Fibroblast of lung (primary cell): ENCODE measurements at places on chromosomes 5 and 9. TPM values are rescaled to one million over a fixed set of nuclear protein-coding genes. Genes with fewer than 3 reads are reported as not detected.

DNA sequence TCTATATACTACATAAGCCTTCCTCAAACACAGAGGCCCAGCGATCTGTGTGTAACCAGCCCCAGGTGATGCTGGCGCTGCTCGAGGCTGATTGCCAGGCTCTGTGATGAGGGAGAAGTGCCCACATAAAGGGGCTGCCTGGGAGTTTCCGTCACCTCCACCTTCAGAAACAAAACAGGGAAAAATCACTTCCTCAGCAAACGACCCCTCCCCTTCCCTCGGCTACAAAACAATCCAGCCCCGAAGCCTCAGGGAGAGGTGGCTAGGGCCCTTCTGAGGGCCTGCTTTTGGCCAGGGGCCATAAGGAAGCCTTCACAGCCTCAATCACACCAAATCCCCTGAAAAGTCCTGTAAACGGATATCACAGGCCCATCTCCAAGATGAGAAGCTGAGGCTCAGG lies 51.1 kb downstream of the DAP start:
- no peak overlapping the region for H3K4me3 ChIP-seq
- H3K4me1 ChIP-seq: peaks cover 11% of the 10 kb centered on the region
- DNase-seq: no peak
- no peak overlapping the region for H3K27ac ChIP-seq

DNA sequence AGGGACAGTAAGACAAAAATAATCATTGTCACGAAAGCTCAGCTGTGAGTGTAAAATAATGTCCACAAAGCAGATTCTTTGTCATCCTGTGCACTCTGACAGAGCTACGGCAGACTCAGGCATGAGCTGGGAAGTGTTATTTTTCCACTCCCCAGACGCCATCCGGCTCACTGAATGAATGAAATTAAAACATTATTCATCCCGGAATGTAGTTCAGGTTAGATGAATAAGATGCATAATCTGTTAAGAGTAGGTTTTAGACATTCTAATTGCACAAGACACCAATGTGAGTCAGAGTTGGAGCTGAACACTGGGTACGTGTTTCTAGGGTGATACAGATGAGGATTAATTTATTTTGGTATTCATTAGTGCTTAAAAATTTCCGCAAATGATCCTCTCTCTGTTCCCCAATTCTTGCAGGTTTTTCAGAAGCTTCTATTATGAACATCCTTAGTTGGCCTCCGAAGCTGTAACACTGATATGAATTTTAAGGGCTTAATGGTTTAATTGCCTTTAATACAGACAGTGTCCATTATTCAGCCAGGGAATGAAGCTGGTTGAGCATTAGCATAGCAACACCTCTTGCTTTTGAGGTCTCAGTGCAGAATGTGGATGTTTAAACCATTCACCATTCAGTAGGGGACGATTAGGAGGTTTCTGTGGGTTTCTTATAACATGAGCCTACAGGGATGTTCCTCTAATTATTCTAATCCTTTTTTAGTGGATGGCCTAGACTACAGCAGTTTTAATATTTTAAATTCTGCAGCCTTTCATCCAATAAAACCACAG lies 65.6 kb upstream of the FRRS1L start:
- DNase-seq: peak; percentile 15
- H3K4me3 ChIP-seq: no peak overlapping the region
- H3K27me3 ChIP-seq: peaks cover 4% of the 10 kb centered on the region

- no peak for DNase-seq
- H3K36me3 ChIP-seq: no peaks in the 10 kb centered on the region
- H3K4me3 ChIP-seq: no peak overlapping the region
- no peaks in the 10 kb centered on the region for H3K4me1 ChIP-seq
Measured at GRCh38 chr5:103883143-103883542, 320.6 kb upstream of the NUDT12 start.

DNA sequence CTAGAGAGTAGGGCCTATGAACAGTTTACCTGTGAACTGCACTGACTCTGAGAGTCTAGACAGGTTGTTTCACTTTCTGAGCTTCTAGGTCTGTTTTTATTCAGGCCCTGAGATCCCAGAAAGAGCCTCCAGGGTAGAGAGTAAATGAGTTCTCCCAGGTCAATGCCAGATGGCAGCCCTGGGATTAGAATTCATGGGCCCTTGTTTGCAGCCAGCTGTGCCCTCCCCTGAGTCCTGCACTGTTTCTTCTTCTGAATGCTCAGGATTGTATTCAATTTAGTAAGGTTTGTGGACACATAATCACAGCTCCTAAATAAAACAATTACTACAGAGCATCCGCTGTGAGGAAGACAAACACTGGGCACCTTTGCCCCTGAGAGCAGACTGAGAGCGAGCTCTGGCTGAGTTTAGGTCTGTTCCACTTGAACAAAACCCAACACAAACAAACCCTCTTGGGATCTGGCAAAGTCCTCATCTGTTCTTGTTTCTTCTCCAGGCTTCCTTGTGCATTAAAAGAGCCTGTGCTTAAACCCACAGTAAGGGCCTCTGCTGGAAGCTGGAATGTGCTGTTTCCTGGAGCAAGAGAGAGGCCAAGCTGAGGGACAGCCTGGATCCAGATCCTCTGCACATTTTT lies 29.9 kb downstream of the FAM219A start:
- H3K36me3 ChIP-seq: no peaks in the 10 kb centered on the region
- no peak overlapping the region for H3K4me3 ChIP-seq
- H3K27ac ChIP-seq: no peak overlapping the region
- H3K4me1 ChIP-seq: no peaks in the 10 kb centered on the region
- peak; percentile 71 for DNase-seq

- no peaks in the 10 kb centered on the region for H3K27me3 ChIP-seq
- DNase-seq: no peak
- no peak overlapping the region for H3K27ac ChIP-seq
- no peak overlapping the region for H3K4me3 ChIP-seq
Measured at GRCh38 chr9:132003319-132003704, 76.4 kb downstream of the MED27 start.

- H3K4me1 ChIP-seq: no peaks in the 10 kb centered on the region
- H3K4me3 ChIP-seq: no peak overlapping the region
- no peaks in the 10 kb centered on the region for H3K27me3 ChIP-seq
- no peak for DNase-seq
- H3K36me3 ChIP-seq: no peaks in the 10 kb centered on the region
- H3K27ac ChIP-seq: no peak overlapping the region
Measured at GRCh38 chr5:29561564-29561963, 1631.9 kb upstream of the CDH6 start.

DNA sequence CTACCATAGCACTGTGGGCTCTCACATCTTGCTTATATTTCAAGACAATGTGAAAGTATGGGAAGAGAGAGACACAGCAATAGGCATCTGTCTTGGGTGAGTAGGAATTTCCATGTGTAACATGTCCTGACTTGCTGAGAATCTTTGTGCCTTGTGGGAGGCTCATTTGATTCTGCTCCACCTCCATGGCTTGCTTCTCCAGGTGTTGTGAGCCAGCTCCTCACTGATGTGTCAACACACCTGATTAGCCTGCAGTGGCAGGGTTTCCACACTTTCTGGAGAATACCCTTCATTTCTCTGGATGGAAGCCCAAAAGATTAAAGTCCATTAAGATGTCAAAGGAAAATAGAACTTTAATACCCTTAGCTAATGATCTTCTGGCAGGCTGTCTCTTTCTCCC lies 613.6 kb downstream of the ZNF608 start:
- DNase-seq: no peak
- H3K27me3 ChIP-seq: no peaks in the 10 kb centered on the region
- H3K4me1 ChIP-seq: no peaks in the 10 kb centered on the region
- H3K4me3 ChIP-seq: no peak overlapping the region
- H3K27ac ChIP-seq: no peak overlapping the region

DNA sequence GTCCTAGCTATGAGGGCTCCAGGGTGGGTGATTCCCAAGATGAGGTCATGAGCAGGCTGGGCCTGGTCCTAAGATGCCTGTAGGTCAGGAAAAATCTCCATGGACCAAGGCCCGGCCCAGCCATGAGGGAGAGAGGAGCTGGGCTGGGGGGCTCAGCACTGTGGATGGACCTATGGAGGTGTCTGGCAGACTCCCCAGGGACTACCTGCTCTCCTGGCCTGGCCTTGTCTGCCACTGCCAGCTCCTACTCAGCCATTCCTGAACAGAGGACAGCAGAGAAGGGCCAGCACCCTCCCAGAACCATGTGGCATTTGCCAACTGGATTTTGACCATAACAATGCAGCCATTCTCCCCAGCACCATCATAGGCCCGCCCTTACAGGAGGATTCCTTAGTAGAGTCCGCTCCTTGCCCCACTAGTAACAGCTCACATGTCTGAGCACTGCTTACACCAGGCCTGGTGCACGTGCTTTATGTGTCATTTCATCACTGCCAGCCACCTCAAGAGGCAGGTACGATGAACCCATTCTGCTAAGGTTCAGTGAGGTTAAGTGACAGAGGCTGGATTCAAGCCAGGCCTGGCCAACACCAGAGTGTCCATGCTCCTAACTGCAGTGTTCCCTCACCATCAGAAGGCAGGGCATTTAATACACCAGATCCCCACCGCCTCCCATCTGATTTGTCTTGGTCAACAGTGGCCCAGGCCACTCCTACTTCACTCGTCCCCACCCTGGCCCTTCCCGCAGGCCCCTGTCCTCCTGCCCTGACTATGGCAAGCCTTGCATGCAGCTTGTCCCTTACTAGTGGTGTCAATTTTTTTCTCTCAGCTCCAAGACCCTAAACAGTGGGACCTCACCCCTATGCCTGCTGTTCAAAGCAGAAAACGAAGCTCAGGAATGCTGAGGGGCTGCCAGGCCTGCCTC lies 669 bp downstream of the IL13 start:
- no peaks in the 10 kb centered on the region for H3K36me3 ChIP-seq
- no peaks in the 10 kb centered on the region for H3K27me3 ChIP-seq
- H3K27ac ChIP-seq: no peak overlapping the region
- DNase-seq: no peak
- no peaks in the 10 kb centered on the region for H3K4me1 ChIP-seq

Gene SH3GL2
- under 0.01 and 0.17 TPM in 2 replicates for total RNA-seq

Gene IGFBPL1
- total RNA-seq: not detected in 2 replicates

Gene DDX46
- total RNA-seq: 15.9 and 18.7 TPM in 2 replicates

Gene DMRT3
- not detected in 2 replicates for total RNA-seq

Gene CDC20B
- total RNA-seq: under 0.01 TPM in 1 of 2 replicates, not detected in the other
